ENCODE measurements at places on chromosomes 1 and 21.

GRCh38 chr21:44836349-44836665 is 18.4 kb upstream of the SUMO3 start:
- DNase-seq = no peak

DNA sequence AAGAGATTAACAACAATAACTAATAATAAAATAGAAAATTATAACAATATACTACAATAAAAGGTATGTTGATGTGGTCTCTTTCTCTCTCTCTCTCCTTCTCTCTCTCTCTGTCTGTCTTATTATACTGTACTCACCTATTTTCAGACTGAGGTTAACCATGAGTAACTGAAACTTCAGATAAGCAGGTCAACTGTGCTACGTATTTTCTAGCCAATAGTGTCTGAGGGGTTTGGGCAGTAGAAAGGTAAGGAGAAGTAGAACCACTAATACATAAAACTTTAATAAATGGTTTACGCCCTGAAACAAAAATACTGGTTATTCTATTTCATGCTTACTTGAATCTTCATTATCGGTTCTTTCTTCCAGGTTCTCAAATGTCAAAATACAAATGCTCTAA is 71.0 kb upstream of the LRRC53 start:
- DNase-seq = no peak

GRCh38 chr21:36974851-36975192 is 8.4 kb upstream of the HLCS start:
- no peak for DNase-seq

DNA sequence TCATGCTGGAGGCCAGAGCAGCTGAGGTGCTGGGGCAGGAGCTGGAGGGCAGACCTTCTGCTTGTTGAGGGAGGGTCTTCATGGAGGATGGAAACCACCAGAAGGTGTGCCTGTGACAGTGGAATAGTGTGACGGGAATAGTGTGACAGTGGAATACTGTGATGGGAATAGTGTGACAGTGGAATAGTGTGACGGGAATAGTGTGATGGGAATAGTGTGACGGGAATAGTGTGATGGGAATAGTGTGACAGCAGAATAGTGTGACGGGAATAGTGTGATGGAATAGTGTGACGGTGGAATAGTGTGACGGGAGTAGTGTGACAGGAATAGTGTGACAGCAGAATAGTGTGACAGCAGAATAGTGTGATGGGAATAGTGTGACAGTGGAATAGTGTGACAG is 325.1 kb downstream of the HHAT start:
- no peak for DNase-seq

GRCh38 chr1:241848686-241849344 is 811 bp downstream of the EXO1 start:
- no peak for DNase-seq

DNA sequence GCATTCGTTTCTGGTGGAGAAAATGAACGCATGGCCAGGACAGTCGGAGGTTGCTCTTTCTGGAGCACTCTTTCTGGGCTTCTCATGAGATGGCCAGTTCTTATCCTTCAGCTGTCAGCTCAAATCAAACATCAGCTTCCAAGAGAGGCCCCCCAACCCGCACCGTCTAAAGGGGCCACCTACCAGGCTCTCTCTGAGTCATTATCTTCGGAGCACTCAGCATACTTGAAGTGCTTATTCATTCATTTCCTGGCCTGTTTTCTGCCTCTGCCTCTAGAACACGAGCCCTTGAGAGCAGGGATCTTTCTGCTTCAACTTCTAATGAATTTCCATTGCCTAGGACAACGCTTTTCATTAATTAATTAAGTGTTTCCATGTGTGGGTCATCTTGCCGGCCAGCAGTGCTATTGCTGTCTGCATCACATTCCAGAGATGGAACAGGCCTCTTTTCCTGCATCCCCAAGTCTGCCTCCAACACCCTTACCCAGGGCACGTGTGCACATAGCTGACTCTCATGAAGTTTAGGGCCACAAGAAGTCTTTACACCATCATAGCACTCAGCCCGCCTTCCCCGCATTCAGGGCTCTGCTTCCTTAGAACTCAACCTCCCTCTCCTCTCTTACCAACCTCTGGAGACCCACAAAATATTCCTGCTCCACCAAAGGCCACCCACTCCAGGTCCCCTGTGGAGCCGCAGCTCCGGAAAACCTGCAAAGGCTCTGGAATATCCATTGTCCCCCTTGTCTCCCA is 52.1 kb upstream of the LAPTM5 start:
- DNase-seq = no peak

DNA sequence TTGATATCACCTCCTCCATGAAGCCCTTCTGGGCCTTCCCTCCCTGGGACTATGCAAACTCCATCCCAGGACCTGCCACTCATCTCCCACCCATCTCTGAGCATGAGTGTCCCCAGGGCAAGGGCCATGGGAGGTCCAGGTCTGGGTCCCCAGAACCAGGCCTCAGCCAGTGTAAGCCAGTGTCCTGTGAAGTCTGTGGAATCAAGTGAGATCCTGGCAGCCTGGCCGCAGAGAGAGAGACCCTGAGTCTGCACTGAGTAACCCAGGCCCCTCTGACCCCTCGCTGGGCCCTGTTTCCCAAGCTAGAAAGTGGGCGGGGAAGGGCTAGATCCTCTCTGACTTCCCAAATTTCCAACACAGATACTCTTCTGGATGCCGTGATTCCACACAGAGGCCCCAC is 132.7 kb downstream of the DMRTB1 start:
- no peak for DNase-seq
